Panc1 (cell line): ENCODE measurements at places on chromosomes 11 and 22.

DNA sequence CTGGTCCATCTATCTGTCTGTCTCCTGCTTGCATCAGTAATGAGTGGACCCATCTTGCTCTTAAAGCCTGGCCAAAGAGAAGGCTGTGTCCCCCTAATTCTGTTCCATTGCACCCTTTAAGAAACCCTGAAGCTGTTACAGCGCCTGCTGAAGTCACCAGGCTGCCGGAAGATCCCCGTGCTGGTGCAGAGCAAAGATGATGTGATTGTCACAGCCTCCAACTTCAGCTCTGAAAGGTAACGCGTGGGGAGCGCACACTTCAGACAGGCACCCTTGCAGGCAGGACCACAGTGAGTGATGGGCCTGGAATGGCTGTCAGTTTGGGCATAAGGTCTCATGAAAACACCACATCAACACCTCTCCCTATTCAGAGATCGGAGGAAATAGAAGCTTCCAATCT, 18.4 kb downstream of the GTPBP1 start:
- no peaks in the 10 kb centered on the region for H3K4me1 ChIP-seq
- H3K36me3 ChIP-seq, result peaks cover 7% of the 10 kb centered on the region; the same call in 1 of the 2 replicates
- no peak for DNase-seq
- no peak overlapping the region for H3K4me3 ChIP-seq
- no peaks in the 10 kb centered on the region for H3K27me3 ChIP-seq
- H3K27ac ChIP-seq, result no peak overlapping the region

DNA sequence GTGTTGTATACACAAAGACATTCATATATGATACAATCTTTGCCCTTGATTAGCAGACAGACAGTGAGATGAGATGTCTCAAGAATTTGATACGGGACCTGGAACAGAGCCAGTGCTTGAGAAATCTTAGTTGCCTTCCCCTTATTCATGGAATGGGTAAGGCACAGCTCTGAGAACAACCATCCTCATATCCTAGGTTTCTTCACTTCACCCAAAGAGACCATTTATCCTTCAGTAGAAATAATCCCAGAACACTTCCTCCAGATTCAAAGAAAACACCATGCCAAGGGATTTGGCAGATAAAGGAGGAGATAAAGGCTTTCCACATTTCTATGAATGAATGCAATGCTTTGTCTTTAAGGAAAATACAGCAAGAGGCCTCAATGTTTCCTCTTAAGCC, 8.8 kb upstream of the IZUMO1R start:
- peaks cover 2% of the 10 kb centered on the region; the same call in 1 of the 2 replicates for H3K27me3 ChIP-seq
- no peaks in the 10 kb centered on the region for H3K36me3 ChIP-seq
- no peak for DNase-seq
- H3K4me3 ChIP-seq, result no peak overlapping the region

- H3K27me3 ChIP-seq, result no peaks in the 10 kb centered on the region
- H3K27ac ChIP-seq, result no peak overlapping the region
- H3K4me3 ChIP-seq, result no peak overlapping the region
- no peak for DNase-seq
Observed at GRCh38 chr11:69554849-69555248, 73.4 kb downstream of the LINC01488 start.

DNA sequence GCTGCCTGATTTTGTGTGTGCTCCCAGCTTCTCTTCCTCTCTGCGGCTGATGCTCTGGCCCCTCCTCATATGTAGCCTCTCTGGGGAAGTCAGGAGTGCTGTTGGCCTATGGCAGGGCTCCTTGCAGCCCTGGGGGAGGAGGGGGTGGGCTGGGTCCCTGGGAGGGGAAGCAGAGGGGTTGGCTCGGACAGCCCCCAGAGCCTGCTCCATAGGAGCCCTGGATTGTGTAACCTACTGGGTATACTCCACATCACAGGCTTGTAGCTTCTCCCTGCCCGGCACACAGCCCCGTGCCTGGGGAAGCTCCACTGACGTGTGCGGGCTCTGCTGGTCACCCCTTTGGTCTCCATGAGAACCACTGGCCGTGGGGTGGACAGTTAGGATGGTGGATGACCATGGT, 113.8 kb downstream of the ST3GAL4 start:
- H3K36me3 ChIP-seq, result no peaks in the 10 kb centered on the region
- no peak overlapping the region for H3K4me3 ChIP-seq
- no peak overlapping the region for H3K27ac ChIP-seq
- no peaks in the 10 kb centered on the region for H3K4me1 ChIP-seq
- DNase-seq, result no peak
- no peaks in the 10 kb centered on the region; the same call in 1 of the 2 replicates for H3K27me3 ChIP-seq

DNA sequence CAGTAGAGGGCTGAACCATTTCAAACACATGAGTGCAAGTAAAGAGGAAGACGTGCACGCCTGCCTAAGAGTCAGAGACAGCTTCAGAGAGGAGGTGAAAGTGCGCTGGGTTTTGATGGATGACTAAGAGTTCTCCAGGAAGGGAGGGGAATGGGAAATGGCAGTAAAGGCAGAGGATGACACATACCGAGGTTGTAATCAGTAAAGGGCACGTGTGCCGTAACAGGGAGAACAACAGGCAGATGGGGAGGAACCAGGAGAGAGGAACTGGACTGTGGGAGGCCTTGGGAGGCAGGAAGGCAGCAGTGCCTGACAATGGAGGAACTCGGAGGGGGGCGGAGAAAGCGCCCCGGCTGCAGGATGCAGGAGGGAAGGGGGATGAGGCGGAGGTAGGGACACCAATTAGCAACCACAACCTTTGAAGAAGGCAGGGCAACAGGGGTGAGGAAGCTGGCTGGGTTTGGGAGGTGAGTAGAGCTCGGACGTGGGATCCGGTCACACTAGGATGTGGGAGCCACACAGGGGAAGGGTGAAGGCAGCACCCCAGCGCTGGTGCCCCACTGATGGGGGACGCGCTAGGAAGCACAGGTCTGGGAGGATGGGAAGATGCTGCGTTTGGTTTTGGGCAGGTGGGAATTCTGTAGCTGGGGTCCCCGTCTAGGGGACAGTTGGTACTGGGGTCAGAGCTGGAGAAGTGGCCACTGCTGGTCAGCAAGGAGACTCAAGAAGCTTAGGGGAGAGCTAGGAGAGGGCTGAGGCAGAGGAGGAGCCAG, 67.4 kb downstream of the SCUBE1 start:
- DNase-seq, result no peak
- H3K4me1 ChIP-seq, result no peaks in the 10 kb centered on the region
- H3K4me3 ChIP-seq, result no peak overlapping the region
- no peaks in the 10 kb centered on the region for H3K36me3 ChIP-seq
- no peaks in the 10 kb centered on the region for H3K27me3 ChIP-seq

GRCh38 chr22:39289533-39289932, 29.9 kb downstream of the RPL3 start:
- no peak overlapping the region for H3K4me3 ChIP-seq
- H3K27me3 ChIP-seq, result no peaks in the 10 kb centered on the region
- peaks cover 63% of the 10 kb centered on the region for H3K4me1 ChIP-seq
- peak overlapping the region; percentile 72; the same call in 1 of the 2 replicates for H3K27ac ChIP-seq

DNA sequence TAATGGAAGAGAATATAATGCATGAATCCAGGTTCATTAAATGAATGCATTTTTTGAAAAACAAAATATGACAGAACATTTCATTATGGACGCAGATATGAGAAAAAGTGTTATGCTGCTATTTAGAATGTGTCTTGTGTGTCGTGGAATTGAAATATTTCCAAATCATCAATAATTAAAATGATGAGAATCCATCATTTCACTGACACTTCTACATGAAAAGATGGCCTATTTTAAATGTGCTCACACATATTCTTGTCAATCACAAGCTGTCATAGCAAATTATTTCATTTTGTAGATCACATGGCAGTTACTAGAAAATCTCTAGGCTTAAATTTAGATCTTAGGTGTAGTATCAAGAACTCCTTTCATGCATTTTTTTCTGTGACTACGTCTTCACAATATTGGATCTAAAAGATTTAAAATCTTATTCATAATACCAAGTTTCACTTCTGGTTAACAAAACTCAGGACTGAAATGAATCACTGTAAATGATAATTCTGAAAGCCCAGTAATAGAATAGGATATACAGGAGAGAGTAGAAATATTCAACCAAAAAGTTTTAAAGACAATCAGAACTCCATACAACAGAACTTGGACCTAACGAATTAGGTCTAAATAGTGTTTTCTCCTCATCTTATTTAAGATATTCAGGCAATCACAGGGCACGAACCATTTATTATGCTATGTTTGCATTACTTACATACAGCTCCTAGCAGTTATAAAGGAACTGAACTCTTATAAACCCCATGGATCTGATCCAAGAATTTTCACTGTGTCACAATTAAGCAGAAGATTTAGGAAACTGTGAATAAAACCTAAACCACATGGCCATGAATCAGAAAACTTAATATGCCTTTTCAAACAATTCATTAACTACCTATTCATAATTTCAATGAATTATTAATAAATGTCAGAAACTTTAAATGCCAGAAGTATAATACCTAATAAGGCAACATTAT, 67.7 kb downstream of the DCDC1 start:
- H3K27ac ChIP-seq, result no peak overlapping the region
- no peak overlapping the region for H3K4me3 ChIP-seq
- DNase-seq, result no peak
- no peaks in the 10 kb centered on the region for H3K36me3 ChIP-seq
- H3K4me1 ChIP-seq, result no peaks in the 10 kb centered on the region

GRCh38 chr11:16604794-16605388, 133.6 kb upstream of the C11orf58 start:
- peaks cover 43% of the 10 kb centered on the region for H3K27me3 ChIP-seq
- H3K27ac ChIP-seq, result no peak overlapping the region
- H3K36me3 ChIP-seq, result no peaks in the 10 kb centered on the region
- peaks cover 13% of the 10 kb centered on the region for H3K4me1 ChIP-seq

- H3K4me1 ChIP-seq, result no peaks in the 10 kb centered on the region
- no peak overlapping the region for H3K27ac ChIP-seq
- H3K4me3 ChIP-seq, result no peak overlapping the region
Observed at GRCh38 chr11:72552399-72552910, 118.1 kb upstream of the CLPB start.

DNA sequence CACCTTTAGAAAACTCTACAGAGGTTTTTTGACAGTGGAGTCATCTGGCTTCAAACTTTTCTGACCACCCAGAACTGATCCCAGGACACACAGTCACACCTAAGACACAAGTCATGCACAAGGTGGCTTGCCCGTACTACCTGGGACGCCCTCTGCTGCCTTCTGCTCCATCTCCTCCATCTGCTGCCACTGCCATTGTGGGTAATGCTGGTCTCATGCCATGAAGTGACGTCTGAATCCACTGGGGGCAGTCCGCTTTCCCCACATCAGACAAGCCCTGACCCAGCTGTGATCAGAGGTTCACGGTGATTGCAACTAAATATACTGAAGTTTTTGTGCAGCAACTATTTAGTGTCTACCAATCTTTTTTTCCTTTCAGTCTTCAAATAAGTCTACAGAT, 5.4 kb upstream of the NDUFS8 start:
- H3K4me3 ChIP-seq, result no peak overlapping the region
- no peaks in the 10 kb centered on the region for H3K36me3 ChIP-seq
- DNase-seq, result no peak
- H3K4me1 ChIP-seq, result peaks cover 36% of the 10 kb centered on the region
- no peak overlapping the region for H3K27ac ChIP-seq

GRCh38 chr11:34150494-34151151, 45.2 kb downstream of the NAT10 start:
- no peak for DNase-seq
- no peak overlapping the region for H3K4me3 ChIP-seq
- no peak overlapping the region for H3K27ac ChIP-seq
- H3K27me3 ChIP-seq, result no peaks in the 10 kb centered on the region
- peaks cover 33% of the 10 kb centered on the region for H3K4me1 ChIP-seq

DNA sequence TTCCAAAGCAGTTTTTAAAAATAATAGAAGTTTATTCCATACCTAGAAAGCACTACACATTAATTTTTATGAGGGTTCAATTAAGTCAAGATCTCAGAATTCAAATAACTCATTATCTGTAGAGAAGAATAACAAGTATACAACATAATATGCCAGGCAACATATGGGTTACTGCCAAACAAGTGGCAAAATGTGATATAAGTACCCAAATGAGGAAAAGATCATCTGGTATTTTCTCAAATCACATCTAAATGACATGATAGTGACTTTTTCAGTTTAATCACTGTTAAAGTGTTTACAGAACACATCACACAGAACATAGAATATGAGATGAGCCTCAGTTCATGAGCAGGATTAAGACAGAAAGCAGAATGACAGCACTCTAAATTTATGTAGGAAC, 123.3 kb downstream of the FCHSD2 start:
- no peaks in the 10 kb centered on the region for H3K36me3 ChIP-seq
- H3K27me3 ChIP-seq, result no peaks in the 10 kb centered on the region
- no peak for DNase-seq
- H3K27ac ChIP-seq, result no peak overlapping the region

- no peaks in the 10 kb centered on the region for H3K27me3 ChIP-seq
- H3K4me1 ChIP-seq, result no peaks in the 10 kb centered on the region
- no peak overlapping the region for H3K4me3 ChIP-seq
- H3K36me3 ChIP-seq, result no peaks in the 10 kb centered on the region
- DNase-seq, result no peak
Observed at GRCh38 chr11:109892321-109892794, 200.8 kb upstream of the ZC3H12C start.

DNA sequence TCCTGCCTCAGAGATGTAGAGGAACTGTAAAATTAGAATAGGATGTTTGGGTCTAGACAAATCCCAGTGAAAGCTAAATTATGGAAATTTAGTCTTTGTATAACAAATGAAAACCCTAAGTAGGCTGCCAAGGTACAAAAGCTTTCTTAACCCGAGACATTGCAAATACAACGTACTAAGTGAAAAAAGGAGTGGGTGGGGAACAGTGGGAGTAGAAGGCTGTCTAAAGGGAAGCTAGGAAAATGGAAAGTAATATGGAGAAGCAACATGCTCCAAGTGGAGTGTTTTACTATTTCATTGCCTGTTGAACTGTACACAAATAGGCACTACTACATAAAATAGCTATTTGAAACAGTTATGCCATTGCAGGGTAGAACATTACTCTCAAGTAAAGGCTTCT, 6.8 kb upstream of the LIN7C start:
- no peak overlapping the region for H3K4me3 ChIP-seq
- no peaks in the 10 kb centered on the region for H3K36me3 ChIP-seq
- no peaks in the 10 kb centered on the region for H3K4me1 ChIP-seq
- no peak overlapping the region for H3K27ac ChIP-seq

- no peaks in the 10 kb centered on the region for H3K36me3 ChIP-seq
- no peak overlapping the region for H3K4me3 ChIP-seq
- H3K27me3 ChIP-seq, result no peaks in the 10 kb centered on the region
- peaks cover 3% of the 10 kb centered on the region for H3K4me1 ChIP-seq
Observed at GRCh38 chr11:1937616-1938342, 9.4 kb upstream of the MRPL23 start.

- no peaks in the 10 kb centered on the region for H3K36me3 ChIP-seq
- H3K27ac ChIP-seq, result no peak overlapping the region
- H3K4me3 ChIP-seq, result no peak overlapping the region
- H3K27me3 ChIP-seq, result no peaks in the 10 kb centered on the region; the same call in 1 of the 2 replicates
- H3K4me1 ChIP-seq, result no peaks in the 10 kb centered on the region
Observed at GRCh38 chr11:118838905-118839553, 44.7 kb upstream of the CXCR5 start.

DNA sequence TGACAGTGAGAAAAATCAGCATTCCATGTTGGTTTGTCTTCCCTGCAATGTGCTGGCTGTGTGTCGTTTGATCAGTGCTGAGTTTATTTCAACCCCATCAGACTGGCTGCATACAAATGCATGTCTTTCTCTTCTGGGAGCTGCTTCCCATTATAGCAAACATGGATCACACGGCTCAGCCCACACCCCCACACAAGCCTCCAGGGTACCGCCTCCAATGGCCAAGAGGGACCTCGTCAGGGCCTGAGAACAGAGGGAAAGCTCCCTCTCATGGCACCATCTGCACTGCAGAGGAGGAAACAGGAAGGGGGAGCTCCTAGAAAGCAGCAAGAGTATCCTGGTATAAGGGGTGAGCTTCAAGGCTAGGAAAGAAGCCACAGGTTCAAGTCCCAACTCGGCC, 214.2 kb downstream of the LARGE1 start:
- H3K27me3 ChIP-seq, result no peaks in the 10 kb centered on the region
- no peak for DNase-seq
- no peak overlapping the region for H3K4me3 ChIP-seq
- H3K4me1 ChIP-seq, result no peaks in the 10 kb centered on the region
